ENCODE measurements at places on chromosomes 12 and 14.

GRCh38 chr12:72560003-72560769 is 288.0 kb downstream of the TRHDE start:
- DNase-seq = no peak

DNA sequence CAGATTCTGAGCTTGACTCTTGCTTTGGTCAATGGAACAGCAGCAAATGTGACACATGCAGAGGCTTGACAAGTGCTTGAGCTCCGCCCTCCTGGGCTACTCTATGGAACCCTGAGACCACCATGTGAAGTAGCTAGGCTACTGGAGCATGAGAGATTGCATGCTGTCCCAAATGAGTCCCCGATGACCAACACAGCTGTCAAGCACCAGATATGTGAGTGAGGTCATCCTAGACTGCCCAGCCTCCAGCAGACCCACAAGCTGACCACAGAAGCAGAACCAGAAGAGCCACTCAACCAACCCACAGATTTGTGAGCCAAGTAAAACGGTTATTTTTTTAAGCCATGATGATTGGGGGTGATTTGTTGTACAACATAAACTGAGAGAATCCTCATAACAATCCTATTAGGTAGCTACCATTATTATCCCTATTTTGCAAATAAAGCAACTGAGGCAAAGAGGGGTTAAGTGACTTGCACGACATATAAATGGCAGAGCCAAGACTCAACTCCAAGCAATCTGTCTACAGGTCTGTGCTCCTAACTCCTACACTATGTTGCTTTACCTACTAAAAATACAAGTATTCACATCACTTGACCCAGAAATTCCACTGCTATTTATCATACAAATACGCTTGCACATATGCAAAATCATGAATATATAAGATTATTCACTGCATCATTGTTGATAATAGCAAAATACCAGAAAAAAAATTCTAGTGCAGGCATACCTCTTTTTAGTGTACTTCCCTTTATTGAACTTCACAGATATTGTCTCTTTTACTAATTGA is 136.2 kb downstream of the NDUFA12 start:
- no peak for DNase-seq

- DNase-seq = no peak
Measured at GRCh38 chr12:47024463-47024862, 55.0 kb upstream of the PCED1B start.

DNA sequence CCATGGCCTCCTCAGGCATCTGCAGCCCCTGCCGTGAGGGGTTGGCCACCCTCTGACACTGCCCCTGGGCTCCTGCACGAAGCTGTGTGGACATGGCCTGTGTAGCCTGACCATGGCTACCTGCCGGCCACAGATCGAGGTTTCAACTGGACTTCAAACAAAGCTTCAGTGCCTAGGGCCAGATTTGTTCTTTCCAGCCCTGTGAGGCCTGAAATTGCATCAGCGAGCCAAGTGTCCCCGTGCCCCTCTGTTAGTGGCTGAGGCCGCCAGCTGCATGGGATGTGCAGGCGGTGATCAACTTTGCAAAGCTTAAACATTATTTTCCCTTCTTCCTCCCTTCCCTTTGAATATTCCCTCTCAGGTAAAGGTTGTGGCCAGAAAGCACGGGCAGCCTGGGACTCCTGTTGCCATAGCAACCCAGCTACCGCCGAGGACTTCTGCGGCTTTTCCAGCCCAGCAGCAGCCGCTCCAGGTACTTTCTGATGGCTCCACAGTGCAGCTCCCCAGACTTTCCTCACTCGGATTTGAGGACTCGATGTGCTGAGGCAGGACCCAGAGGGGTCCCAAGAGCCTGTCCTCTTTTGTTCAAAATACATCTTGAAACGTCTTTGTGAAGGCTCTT is 35.8 kb downstream of the DDX51 start:
- DNase-seq = no peak

- no peak for DNase-seq
Measured at GRCh38 chr14:84409435-84409834, 1120.5 kb upstream of the FLRT2 start.

Measured in GDM1 (cell line).